NCI-H526 (cell line): ENCODE measurements at places on chromosomes 6 and 20.

- DNase-seq = no peak
Observed at GRCh38 chr20:38072898-38073297, 39.4 kb downstream of the RPRD1B start.

DNA sequence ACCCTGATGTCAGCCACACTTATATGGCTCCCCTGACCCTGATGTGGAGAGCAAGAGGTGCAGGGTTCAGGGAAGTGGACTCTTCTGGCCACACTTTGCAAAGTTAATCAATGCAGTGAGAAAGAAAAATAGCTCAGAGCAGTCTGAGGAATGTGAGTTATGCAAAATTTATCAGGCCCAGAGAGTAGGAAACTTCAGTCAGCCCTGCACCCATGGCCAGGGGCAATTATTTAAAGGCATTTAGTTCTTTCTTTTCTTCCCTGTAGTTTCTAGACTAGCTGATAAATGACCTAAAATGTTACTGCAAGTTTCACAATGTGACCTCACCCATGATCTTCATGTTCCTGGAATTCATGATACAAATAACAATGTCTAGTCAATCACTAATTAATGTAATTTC lies 143.7 kb upstream of the GGTLC1 start:
- DNase-seq = no peak

DNA sequence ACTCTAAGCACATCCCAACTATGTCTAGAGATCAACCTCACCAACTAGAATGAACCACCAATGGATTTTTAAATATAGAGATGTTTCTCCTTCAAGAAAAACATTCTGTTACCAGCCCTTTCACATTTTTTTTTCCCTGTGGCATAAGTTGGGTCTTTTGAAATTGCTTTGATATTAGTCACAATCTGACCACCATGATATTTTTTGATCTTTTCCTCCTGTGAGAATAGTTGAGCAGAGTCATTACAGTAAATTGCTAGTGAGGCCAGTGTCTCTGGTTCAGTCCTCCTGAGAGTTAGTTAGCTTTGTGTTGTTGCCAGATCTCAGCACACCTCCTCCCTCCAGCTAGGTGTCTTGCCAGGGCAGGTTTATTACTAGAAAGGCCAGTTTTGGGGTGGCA lies 79.7 kb upstream of the MYLIP start:
- DNase-seq = no peak

- DNase-seq = no peak
Observed at GRCh38 chr6:118905851-118906250, 11.9 kb downstream of the ASF1A start.

- DNase-seq = no peak
Observed at GRCh38 chr6:144630857-144631256, 345.7 kb downstream of the UTRN start.

DNA sequence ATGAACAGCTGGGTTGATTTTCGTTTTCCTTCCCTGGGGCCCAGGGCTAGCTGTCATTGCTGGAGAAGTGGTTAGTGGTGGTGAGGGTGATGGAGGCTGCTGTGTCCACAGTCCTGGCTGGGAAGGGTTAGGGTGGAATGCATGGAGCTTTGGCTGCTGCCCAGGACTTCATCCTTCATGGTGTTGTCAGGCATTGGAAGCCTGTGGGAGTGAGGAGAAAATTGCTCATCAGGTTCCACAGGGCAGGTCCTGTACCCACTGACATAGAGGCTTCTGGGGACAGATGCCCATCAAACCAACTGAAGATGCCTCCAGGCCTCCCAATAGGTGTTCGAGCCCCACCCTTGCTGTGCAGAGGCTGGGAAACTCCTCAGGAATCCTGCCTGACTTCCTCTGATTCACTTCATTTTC lies 262.4 kb upstream of the SUPT3H start:
- no peak for DNase-seq

- DNase-seq = no peak
Observed at GRCh38 chr6:11865680-11866300, 87.2 kb upstream of the ADTRP start.

GRCh38 chr6:157559201-157559756 lies 178.3 kb downstream of the ZDHHC14 start:
- DNase-seq = no peak

DNA sequence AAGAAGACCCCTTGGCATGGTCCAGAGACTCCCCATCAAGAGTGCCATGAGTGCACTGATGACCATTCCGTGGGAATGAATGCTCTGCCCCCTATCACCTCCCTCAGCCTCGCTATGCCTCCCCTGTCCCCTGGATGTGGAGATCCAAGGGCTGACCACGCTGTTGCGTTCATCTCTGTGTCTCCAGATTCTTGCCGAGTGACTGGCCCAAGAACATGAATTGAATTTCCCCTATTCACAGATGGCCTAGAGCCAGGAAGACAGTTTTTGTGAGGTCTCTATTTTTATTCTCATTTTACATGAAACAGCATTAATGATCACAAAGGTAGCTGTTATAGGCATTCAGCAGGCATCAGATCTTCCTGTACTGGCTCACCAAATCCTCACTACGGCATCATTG lies 33.6 kb downstream of the MAFB start:
- DNase-seq = no peak

DNA sequence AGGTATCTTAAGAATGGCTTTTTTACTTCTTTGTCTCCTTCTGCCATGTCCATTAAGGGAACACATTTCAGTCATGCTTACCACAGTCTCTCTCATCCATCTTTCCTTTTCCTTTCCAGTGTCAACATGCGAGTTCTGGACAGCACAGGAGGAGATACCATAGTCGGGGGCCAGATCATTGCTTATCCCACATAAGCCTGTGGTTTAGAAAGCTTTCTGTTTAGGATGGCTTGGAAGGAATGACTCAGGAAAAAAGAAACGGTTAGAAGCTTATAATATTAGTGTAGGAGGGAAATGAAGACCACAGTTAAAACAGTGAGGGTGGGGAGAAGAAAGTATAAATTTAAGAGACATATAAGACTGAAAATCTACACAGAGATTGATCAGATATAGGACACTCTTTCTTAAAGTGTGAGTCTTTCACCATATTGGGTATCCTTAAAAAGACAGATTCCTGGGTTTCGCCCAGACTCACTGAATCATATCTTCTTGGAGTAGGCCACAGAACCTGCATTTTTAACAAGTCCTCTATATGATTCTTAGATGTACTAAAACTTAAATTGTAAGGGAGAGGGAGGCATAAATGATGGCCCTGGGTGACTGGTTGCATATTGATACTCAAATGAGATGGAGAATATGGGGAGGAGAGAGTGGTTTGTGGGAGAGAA lies 36.1 kb downstream of the DSE start:
- no peak for DNase-seq

DNA sequence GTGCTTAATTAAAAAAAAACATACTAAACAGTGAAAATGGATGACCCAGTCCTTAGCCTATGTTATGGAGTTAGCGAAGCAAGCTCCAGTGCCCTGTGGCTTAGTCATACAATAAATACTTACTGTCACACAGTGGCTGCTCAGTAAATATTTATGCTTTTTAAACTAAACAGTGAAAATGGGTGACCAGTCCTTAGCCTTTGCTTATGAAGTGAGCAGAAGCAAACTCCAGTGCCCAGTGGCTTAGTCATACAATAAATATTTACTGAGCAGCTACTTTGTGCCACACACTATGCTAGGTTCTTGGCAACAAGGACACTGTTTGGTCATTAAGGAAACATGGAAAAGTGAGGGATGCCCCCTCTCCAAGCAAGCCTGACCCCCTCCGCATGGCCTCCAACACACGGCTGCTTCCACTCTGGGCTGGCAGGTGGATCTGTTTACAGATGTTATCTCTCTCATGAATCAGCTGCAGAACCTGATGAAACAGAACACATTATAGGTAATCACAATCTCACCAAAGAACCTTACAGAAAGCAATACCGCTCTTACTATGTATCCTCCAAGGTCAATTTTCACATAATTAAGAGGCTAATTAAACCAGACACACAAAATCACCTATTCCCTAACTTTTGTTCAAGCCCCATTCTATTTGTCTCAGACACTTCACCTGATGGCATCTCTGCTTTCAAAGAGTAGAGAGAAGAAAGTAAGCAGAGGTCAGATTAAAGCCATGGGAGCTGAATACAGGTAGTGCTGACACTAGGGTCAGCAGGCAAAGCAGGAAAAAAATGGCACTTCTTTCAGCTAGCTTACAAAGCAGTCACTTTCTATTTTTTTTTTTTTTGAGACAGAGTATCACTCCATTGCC lies 27.3 kb downstream of the CDK5RAP1 start:
- peak; percentile 42 for DNase-seq

GRCh38 chr6:54198134-54198533 lies 86.9 kb downstream of the MLIP start:
- no peak for DNase-seq

DNA sequence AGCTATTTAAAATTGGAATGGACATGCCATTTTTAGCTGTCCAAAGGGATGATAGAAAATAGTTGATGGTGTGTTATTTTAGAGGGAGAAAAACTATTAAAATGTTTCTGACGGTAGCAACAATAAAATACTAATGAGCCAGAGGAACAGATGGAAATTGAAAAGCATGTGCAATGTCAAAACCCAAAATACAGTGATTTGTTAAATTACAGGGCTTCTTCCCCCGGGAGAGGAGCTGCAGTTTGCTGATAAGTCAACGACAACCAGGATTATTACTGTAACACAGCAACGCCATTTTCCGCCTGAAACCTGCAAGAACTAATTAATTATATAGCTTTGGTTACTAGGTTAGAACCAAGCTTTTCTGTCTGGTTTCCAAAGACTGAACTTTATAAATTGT lies 179.6 kb upstream of the SPTLC3 start:
- DNase-seq = no peak

- DNase-seq = no peak
Observed at GRCh38 chr6:38311201-38311600, 328.5 kb downstream of the BTBD9 start.

DNA sequence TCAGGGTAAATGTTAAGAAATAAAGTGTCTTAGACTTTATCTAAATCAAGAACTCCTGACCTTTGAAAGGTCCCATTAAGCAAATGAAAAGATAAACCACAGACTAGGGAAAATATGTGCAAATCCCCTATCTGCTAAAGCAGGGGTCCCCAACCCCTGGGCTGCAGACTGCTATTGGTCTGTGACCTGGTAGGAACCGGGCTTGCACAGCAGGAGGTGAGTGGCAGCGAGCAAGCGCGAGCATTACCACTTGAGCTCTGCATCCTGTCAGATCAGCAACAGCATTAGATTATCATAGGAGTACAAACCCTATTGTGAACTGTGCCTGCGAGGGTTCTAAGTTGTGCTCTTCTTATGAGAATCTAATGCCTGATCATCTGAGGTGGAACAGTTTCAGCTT lies 42.4 kb downstream of the LCA5 start:
- DNase-seq = no peak

DNA sequence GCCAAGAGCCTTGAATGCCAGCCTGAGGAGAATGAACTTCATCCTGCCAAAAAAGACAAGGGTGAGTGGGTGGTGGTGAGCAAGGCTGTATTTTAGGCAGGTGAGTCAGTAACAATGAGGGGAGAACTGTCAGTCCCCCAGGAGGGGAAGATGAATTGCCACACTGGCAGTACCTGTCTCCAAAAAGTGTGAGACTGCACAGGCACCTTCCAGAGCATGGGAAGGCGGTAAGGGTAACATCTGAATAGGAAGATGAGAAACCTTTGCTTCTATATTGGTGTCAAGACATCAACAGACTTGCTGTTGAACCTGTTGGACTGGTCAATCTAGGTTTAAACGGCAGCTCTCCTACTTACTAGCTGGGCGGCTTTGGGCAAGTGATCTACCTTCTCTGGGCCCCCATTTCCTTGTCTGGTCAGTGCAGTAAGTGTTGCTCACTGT lies 30.9 kb downstream of the STK35 start:
- no peak for DNase-seq

DNA sequence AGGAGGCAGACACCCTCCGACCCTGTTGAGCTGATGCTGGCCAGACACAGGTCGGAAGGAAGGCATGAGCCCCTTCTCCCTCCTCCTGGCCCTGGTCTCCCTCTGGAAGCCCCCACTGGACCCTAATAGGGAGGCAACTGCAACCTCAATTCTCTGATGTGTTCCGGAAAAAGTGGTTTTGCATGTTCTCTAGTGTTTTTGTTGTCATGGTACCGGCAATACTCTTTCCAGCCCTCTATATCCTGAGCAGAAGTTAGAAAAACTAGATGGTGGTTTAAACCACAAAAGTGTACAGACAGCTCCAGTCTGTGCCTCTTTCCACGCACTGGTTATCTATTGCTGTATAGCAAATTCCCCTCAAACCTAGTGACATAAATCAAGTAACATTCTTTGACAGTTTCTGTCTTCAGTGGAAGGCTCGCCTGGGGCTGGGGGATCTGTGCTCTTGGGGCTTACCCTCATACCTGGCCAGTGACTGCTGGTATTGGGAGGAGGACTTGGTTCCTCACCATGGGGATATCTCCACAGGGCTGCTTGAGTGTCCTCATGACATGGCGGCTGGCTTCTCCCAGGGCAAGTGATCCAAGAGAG lies 37.0 kb downstream of the SYTL3 start:
- no peak for DNase-seq

DNA sequence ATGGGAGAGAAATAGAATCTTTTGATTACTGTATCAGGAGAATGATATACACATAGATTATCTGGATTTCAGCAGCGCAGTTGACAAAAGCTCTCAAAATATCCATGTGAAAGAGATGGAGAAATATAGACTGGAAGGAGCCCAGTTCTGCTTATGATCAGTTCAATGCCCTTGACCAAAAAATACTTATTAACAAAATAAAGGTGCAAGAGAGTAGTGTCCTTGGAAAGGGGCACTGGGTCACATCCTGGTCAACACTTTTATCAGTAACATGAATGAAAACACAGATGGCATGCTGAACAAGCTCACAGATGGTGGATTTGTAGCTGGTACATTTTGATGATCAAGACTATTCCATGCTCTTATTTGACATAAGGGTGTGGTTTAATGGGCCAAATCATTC lies 63.9 kb upstream of the PLEKHG1 start:
- no peak for DNase-seq

DNA sequence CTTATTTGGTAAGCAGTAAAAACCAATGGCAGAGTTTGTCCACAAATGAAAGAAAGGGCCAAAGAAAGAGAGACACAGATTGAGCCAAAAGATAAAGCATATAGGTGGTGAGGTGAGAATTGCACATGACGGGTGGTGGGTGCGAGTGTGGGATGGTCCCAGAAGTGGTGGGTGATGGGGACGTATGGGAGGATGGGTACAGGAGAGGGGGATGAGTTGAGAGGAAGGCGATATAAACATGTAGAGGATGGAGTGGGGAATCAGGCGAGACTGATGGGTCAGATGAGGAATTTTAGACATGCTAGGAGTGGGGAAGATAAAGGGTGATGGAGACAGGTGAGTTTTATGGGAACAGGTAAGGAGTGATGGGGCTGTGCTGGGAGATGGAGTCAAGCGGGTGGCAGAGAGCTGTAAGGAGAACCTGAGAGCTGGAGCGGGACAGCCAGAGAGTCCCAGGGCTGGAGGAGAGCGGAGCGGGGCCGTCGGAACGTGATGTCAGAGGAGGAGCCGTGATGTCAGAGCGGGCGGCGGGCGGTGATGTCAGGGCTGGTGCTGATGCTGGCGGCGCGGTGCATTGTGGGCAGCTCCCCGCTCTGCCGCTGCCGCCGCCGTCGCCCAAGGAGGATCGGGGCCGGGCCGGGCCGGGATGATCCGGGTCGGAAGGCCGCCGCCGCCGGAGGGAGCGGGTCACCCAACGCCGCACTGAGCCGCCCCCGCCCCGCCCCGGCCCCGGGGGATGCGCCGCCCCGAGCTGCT lies at the start of gene TTBK1:
Gene TTBK1, plus strand, starts transcription at position 574 of the 756 bp plus-strand sequence. CDS start 3,180 bp downstream, outside the sequence.
- no peak for DNase-seq

- DNase-seq = no peak
Observed at GRCh38 chr6:122998403-122998975, 2.5 kb downstream of the CLVS2 start.
